ENCODE measurements at places on chromosomes 1 and 21.

- peak; percentile 20 for DNase-seq
Measured at GRCh38 chr1:64675718-64676345, 69.0 kb upstream of the RAVER2 start.

DNA sequence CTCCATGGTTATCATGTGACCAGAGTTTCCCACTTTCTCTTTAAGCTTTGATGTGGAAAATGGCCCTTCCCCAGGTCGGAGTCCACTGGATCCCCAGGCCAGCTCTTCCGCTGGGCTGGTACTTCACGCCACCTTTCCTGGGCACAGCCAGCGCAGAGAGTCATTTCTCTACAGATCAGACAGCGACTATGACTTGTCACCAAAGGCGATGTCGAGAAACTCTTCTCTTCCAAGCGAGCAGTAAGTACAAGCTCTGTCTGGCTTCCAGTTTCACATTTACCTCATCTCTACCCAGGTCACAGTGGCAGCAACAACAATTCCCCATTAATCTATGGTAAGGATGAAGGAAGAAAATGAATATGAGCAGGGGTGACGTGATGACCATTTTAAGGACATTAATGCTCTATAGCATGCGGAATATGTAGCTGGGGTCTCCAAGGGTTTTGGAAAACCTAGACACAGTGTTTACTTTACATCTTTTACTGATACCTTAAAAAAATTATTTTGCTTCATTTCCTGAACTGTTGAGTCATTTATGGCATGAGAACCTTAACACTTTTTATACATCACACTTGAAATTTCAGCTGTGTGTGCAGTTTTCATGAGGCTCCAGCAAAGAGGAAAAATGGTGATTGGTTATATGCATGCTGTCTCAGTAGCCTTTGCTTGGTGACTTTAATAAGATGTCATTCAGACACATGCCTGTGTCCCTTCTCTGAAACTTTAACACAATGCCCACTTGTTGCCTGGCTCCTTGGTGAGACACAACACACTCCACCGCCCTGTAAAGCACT, 286.3 kb upstream of the SGIP1 start:
- DNase-seq, result no peak

DNA sequence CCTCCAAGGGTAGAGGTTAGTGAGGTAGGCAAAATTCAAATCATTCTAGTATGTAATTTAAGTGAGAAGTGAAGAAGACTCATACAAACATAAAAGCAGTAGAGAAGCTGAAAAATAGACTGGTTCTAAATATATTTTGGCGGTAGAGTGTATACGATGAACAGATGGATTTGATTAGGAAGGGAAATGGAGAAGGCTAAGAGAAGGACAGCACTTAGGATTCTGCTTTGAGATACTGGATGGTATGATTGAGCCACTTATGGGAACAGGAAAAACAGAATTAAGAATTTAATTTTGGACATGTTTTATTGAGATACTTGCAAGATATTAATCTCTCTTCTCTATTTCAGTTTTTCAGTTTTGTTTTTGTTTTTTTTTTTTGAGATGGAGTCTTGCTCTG, 60.1 kb downstream of the EPB41 start:
- no peak for DNase-seq

GRCh38 chr1:46166521-46167462, 8.1 kb upstream of the TSPAN1 start:
- no peak for DNase-seq
